Left ventricle myocardium inferior (tissue), 1 donor: ENCODE measurements at places on chromosomes 5 and 9.

DNA sequence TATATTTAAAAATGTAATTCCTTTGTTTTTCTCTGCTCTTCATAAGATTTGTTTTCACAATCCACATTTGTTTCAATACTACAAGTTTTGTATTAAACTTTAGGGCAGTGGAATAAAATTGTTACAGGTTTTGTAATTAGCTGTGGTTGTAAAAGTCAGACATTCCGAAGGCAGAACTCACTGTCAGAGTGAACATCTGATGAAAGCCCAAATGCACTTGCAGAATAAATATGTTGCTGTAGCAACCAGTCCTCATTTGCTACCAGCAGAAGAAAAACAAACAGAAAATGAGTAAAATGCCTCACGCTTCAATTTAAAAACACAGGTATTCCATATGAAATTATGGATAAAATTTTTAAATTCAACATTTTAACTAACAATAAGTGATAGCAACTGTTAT is 740.1 kb upstream of the FAM174A start:
- no peak for DNase-seq

- DNase-seq: no peak
Observed at GRCh38 chr9:88813638-88814209, 177.5 kb upstream of the S1PR3 start.

DNA sequence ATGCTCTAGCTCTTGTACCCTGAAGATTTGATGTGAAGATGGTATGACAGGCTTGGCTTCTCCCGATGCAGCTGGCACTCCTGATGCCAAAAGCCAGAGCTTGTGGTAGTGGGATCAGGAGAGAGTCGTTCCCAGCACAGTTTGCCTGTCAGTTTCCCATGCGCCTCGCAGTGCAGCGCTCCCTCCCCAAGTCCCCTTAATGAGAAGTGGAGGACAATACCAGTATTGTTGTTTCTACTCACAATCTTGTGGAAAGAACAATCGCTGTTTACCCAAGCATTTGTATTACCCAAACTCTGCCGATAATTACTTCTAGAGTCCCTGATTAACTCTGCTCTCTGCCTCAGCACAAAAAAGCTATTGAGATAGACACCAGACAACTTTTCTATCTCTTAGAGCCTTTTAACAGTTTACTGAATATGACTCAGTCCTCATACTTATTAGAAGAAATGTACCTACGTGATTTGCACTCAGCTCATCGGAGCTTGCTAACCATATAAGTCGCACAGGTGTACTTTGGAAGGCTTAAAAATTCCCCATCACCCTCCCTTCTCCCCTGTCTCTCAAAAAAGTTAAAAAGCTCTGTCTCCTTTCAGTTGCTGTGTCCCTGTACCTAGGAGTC is 283.2 kb upstream of the TMEM161B start:
- no peak for DNase-seq

DNA sequence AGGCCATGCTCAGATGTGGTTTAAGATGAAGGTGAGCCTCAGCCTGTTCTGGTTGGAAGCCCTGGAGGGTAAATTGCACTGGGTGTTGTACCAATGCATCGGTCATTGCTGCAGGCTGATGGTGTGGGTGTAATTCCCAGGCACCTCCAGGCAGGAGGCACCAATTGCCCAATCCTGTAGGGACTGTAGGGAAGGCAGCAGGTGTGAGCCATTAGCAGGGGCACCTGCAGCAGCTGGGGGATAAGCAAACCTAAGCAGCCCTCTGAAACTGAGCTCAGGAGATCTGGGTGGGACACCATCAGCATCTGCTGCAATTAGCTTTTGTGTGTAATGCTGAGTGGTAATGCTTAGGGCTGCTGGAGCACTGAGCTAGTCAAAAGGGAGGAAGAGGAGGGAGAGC is 190.1 kb upstream of the TBC1D2 start:
- no peak for DNase-seq

DNA sequence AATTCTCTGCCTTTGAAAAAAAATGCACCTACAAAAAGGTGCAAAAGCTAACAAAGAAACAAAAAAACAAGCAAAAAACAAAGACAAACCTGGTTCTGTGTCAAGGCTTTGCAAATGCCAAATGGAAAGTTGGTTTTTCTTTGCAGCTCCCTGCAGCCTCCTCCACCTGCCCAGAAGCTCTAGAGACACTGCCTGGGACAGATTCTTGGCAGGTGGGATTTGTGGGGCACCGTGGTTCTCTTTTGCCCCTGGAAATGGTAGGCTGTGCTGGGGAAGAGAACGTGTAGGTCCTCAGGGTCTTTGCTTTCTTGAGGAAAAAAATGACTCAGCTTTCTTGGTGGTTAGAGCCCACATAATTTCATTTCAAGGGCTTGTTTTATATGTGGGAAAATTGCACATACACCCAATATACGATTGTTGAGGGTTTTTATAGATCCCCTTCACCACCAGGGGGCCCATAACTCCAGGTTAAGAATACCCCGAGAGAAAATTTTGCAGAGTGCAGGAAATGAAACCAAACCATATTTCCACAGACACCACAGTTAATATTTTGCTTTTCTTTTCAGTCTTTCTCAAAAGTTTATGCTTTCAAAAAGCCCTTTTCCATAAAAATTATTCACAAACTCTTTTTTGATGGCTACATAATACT is 58.7 kb downstream of the NXNL2 start:
- no peak for DNase-seq

DNA sequence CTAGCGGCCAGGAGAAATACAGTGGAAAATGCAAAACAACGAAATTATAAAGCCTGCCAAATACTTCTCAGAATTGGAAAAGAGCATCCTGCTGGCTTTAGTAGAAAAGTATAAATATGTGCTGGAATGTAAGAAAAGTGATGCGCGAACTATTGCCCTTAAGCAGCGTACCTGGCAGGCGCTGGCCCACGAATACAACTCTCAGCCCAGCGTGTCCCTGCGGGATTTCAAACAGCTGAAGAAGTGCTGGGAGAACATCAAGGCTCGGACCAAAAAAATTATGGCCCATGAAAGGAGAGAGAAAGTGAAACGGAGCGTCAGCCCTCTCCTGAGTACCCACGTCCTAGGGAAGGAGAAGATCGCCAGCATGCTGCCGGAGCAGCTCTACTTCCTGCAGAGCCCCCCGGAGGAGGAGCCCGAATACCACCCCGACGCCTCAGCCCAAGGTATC is 15.0 kb downstream of the MSANTD3 start:
- no peak for DNase-seq

DNA sequence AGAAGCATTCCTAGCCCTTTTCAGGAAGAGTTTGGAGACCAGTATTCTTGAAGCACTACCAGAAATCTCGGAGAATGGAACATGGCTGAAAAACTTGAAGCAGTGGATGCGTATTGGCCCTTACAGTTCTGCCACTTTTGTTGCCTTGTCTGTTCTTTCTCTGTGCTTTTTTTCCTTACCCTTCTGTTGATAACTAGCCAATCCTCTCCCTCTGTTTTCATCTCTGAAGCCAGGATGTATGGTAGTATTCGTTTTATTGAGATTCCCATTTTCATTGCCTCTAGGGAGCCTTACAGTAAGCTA is 564 bp upstream of the CCNH start:
- DNase-seq: no peak

- no peak for DNase-seq
Observed at GRCh38 chr5:139653616-139654015, 5.5 kb downstream of the CXXC5 start.

GRCh38 chr5:56761151-56761885 is 54.0 kb upstream of the MAP3K1 start:
- DNase-seq: no peak

- no peak for DNase-seq
Observed at GRCh38 chr5:166562246-166562645, 1729.2 kb upstream of the WWC1 start.

- DNase-seq: no peak
Observed at GRCh38 chr9:85900504-85901201, 40.3 kb upstream of the NAA35 start.

DNA sequence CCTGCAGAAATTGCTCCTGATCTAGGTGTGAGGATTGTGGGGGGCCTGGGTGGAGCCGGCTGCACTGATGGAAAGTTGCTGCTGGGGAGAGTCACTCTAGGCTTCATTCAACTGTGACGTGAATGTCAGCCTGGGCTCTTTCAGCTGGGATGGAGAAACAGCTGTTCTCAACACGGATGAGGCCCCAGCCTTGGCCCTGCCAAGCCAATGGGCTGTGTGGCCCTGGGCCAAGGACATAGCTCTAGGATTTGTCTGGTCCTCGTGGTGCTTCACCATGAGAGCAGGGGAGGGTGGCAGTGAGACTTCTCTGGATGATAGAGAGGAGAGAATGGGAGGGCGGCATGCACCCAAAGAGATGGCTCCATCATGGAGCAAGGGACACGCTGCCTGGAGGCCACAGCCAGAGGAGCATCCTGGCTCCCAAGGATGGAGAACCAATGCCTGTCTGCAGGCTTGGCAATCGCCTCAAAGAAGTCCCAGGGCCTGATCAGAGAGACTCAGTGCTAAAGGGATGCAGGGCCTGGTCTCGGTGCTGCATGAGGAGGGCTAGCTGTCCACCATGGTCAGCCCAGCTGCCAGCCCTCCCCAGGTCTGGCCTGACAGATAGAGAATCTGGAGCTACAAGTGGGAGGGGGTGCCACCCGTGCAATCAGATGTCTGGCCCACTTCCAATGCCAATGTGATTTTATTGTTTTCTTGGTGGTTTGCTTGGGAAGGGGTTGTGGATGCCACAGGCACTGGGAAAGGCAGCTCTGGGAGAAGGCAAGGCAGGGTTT is 141.0 kb downstream of the GADD45G start:
- DNase-seq: no peak

DNA sequence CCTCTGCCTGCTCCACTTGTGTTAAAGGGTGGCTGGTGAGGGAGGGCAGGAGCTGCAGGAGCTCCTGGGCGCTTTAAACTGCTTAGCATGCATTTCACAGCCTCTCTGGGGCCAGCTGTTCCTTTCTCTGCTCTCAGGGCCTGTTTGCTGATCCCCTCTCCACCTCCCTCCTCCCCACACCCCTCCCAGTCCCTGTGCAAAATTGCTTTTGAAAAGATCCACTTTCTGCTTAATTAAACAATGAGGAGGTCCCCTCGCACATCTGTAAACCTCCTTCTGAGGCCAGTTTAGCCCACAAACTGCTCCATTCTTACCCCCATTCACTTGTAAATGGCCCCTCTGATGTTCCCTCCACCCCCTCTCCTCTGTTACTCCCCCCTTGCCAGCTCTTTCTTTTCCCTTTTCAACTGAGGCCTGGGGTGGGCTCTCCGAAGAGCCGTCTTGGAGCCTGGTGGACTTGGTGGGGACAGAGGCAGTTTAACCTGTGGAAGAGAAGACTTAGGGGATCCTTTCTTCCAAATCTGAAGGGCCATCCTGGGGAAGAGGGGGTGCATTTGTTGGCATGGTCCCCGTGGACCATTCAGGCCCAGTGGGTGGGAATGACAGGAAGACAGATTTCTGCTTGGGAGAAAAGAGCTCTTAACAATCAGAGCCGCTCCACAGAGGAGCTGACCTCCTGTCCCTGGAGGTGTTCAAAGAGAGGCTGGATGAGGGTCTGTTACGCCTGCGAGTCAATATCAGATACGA is 12.0 kb downstream of the URM1 start:
- DNase-seq: no peak

DNA sequence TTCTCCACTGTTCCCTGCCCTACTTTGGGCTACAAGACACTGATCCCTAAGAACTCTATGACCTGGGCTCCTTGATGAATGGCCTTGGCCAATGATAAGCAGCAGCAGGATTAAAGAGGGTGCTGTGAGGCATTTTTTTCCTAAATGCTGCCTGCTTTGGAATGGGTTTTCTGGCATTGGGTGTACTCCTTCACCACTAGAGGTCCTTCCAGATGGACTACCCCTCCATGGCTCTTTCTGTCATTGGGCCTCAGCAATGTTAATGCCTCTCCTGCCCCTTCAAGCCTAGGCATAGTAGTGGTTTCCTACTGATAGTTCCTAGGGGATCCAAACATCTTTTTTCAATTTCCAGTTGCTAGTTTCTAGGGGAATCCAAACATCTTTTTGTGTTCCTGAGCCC is 319.3 kb upstream of the RPS23 start:
- no peak for DNase-seq

GRCh38 chr5:43515678-43516048 is 715 bp upstream of the C5orf34 start:
- DNase-seq: no peak

DNA sequence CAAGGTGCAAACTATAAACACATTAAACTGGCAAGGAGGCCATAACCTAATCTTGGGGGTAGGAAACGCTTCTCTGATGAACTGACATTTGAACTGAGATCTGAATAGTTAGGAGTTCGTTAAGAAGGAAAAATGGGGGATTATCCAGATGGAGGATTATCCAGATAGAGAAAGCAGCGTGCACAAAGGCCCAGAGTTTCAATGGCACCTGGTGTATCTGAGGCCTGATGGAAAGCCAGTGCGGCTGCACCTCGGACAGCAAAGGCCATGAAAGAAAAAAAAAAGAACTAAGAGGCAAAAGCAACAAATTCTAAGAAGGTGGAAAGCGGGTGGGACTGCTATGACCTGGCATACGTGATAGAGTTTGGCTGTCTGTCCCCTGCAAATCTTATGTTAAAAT is 13.0 kb upstream of the CTNNAL1 start:
- no peak for DNase-seq

GRCh38 chr9:69145144-69145715 is 28.8 kb upstream of the TJP2 start:
- DNase-seq: no peak
